ENCODE measurements at places on chromosomes 7 and 10. TPM values are rescaled to one million over a fixed set of nuclear protein-coding genes. Genes with fewer than 3 reads are reported as not detected.

The IGFBP3 gene
- 5.5 TPM for total RNA-seq

The CRYGN gene
- total RNA-seq = 1.0 TPM

The LRRC61 gene
- total RNA-seq = 1.0 TPM

- H3K4me1 ChIP-seq = no peaks in the 10 kb centered on the region
- no peak overlapping the region for H3K4me3 ChIP-seq
- no peaks in the 10 kb centered on the region for H3K36me3 ChIP-seq
- no peak overlapping the region for H3K27ac ChIP-seq
- no peak for DNase-seq
Measured at GRCh38 chr10:131677671-131678070, 223.1 kb upstream of the PPP2R2D start.

- no peaks in the 10 kb centered on the region for H3K36me3 ChIP-seq
- no peaks in the 10 kb centered on the region for H3K27me3 ChIP-seq
- no peaks in the 10 kb centered on the region for H3K4me1 ChIP-seq
- DNase-seq = no peak
- H3K27ac ChIP-seq = no peak overlapping the region
Measured at GRCh38 chr10:85901599-85901998, 465.0 kb downstream of the GRID1 start.

- no peaks in the 10 kb centered on the region for H3K36me3 ChIP-seq
- H3K4me3 ChIP-seq = no peak overlapping the region
- no peaks in the 10 kb centered on the region for H3K27me3 ChIP-seq
- H3K27ac ChIP-seq = no peak overlapping the region
Measured at GRCh38 chr10:89566095-89566950, 30.9 kb upstream of the SLC16A12 start.
